ENCODE measurements at places on chromosomes 12 and 14. TPM values are rescaled to one million over a fixed set of nuclear protein-coding genes. Genes with fewer than 3 reads are reported as not detected.

DNA sequence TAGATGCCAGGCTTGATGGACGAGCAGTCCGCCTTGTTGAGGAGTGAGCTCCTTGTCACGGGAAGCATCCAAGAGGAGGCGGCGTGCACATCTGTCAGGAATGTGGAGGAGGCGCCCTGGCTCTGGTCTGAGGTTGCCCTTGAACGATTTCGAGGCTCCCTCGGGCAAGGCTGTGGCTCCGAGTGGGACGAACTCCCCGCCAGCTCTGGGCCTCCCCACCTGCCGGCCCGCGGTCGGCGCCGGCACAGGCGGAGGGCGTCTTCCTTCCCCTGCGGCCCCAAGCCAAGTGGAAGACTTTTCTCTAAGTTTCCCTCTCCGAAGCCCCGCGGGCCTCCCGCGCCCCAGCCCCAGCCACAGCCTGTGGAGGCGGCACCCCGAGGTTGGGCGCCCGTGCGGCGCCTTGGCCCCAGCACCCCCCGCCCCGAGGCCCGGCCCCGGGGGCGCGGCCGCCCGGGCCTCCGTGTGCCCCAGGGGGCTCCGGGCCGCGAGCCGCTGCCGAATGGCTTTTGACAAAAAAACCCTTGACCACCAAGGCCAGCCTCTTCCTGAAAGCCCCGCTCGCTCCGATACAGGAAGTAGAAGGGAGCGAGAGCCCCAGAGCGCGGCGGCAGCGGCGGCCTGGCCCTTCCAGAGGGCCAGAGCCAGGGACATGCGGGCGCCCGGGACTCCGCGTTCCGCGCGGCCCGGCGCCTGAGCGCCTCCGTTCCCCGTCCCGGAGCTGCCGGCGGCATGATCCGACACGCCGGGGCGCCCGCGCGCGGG is at the start of gene RIN3:
Gene RIN3 (plus strand): TSS at position 578 of the 762 bp plus-strand sequence. CDS start 152 bp downstream, at position 730.
- DNase-seq, result peak; percentile 72

GRCh38 chr14:103696070-103696402 is 19.2 kb downstream of the XRCC3 start:
- DNase-seq, result no peak

DNA sequence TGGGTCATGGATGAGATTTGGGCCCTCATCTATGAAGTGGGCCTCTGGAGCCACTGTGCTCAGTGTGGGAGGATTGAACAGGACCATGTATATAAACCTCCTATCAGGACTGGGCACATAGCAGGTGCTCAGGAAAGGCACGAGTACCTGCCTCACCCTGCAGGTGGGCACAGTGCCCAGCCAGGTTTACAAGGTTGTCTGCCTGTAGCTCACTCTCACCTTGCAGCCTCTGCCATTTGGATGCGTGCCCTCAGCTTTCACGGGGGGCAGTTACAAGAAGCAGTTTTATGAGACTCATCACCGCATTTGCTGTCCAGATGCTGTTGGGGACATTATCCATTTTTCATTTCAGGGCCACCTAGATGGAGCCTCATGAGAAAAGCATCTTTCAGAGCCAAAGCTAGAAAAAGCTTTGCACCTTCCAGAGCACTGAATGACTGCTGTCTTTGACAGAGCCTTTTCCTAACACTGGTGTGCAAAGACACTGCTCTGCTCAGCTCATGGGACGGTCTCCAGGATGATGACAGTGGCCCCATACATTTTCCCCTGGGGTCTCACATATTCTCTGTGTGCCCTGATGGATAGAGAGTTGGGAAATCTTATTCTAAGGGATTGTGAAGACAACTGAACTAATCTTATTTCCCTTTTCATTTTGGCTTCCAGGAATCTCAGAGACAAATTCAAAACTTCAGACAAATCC is 327.5 kb upstream of the RTL1 start:
- DNase-seq, result peak; percentile 19

GRCh38 chr12:15601210-15601800 is 187.9 kb downstream of the EPS8 start:
- DNase-seq, result no peak

The PLBD1 gene
- polyA plus RNA-seq, result 3.7 TPM

GRCh38 chr14:98345161-98345560 is 926.8 kb downstream of the BCL11B start:
- DNase-seq, result no peak

The TROAP gene
- 0.26 TPM for polyA plus RNA-seq

DNA sequence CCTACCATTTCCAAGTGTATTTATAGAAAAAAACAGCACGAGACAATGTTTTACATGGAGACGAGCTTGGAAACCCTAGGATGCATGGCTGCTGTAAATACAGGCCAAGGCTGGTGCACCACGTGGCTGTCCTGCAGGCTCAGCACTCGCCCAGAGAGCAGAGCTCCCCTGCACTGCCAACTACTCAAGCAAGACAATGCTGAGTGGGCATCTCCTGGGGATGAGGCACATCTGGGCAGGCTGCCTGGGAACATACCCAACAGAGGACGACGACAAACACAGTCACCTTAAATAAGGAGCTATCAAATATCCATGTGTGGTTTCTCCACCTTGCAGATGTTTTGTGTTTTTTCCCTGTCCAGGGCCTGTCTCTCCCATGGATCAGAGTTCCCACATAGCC is 128.3 kb upstream of the PRMT8 start:
- DNase-seq, result no peak

GRCh38 chr12:127170226-127171180 is 1096.5 kb upstream of the TMEM132C start:
- no peak for DNase-seq

DNA sequence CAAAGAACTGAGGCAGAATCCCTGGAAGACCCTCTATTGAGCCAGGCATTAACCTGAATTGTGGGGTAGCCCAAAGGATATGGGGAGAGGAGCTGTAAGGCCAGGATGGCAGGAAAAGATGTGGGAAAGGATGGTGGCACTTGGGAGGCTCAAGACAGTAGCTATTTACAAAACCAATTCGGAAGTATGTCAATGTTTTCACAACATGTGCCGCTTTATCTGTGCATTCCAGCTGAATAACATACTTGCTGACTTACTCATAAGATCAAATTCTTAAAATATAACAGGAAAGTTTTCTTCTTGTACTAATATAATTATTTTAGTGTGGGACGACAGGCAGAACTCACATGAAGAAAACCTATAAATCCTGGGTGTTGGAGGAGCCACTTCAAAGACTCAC is 10.6 kb downstream of the BBS10 start:
- no peak for DNase-seq

The PZP gene
- 0.17 TPM for polyA plus RNA-seq

The LRFN5 gene
- polyA plus RNA-seq, result 0.06 TPM

GRCh38 chr14:95078867-95079266 is 78.5 kb downstream of the DICER1 start:
- no peak for DNase-seq

DNA sequence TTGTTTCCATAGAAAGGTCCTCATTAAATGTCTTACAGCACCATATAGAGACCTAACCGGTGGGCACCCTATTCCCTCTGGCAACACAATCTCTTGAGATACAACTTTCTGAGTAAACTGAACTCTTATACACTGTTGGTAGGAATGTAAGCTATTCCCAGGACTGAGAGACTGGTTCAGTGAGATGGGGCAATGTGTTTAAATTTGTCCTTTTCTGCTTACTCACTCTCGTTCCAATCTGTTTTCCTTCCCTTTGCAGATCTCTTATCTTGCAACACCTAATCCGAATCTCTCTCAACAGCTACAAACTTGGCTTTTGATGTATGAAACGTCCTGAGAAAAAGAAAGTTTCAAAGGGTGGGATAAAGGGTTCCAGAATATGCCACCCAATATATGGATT is 26.1 kb upstream of the ETV6 start:
- no peak for DNase-seq

The TMEM132C gene
- 0.47 TPM for polyA plus RNA-seq

DNA sequence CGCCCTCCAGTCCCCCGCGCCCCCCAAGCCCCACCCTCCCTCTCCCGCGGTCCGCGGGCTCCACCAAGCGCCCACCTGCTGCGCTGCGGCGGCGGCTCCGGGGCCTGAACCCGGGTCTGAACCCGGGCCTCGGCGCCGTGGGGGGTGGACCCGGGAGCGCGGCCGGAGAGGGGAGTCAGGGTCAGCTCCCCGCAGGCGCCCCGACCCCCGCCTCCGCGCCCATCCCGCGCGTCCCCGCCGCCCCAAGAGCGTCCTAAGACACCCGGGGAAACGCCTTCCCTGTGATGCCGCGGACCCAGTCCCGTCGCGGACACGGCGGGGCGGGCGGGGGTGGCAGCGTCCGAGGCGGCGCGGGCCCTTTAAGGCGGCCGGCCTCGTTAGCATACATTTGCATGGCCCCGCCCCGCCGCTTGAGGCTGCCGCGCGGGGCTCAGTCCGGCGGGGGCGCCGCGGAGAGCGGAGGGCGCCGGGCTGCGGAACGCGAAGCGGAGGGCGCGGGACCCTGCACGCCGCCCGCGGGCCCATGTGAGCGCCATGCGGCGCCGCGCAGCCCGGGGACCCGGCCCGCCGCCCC is at the start of gene MMP17:
Gene MMP17 (plus strand): TSS at position 433 of the 574 bp plus-strand sequence. CDS start 102 bp downstream, at position 535.
- peak; percentile 79 for DNase-seq

Data from psoas muscle (tissue), 8 donors.